Skeletal muscle cell (primary cell): ENCODE measurements at places on chromosomes 1 and 21.

DNA sequence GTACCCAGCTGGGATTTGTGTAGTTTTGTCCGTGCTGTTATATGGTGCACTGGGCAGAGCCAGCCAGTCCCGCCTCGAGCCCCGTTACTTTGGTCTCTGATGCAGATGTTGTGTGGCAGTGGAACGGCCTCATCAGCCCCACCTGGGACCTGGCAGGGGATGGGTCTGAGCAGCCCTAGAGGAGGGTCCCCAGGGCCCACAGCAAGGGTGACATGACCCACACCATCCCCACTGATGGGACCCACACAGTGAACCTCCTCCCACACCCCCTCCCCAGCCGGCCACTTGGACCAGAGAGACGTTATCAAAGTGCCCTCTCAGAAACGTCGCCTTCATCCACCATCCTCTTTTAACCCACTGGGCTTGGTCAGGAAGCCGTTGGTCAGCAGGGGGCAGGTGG is 42.0 kb upstream of the PCBP3 start:
- no peak for DNase-seq

GRCh38 chr21:31267644-31268043 is 76.4 kb downstream of the TIAM1 start:
- no peak for DNase-seq

DNA sequence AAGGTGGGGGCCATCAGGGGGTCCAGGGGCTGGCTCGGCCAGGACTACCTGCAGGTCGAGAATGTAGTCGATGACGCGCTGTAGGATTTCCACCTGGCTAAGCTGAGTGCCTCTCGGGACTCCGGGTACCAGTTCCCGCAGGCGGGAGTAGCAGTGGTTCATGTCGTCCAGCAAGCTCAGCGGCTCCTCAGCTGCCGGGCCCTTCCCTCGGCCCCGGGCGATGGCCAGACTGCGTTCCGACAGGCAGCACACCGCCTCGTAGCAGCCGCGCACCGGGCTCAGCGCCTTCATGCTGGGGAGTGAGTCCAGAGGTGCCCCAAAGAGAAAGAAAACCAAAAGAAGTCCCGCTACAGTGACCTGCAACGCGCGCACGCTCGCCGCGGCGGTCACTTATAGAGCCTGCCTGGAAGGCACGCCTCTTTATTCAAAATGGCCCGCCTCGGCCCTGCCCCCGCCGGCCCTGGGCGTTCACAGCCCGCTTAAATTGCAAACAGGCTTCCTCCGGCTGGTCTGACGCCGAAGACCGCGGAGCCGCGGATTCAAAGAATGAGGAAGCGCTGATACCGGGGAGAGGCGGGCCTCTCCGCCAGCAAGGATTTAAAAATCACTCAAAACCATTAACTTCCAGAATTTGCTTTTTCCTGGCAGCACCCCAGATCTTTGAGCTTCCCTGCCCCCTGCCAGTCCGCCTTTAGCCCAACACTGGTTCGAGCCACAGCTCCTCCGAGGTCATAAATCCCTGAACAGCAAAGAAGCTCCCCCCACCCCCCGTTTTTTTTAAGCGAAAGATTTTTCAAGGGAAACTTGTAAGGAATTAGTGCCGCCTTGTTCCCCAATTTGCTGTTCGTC is at the start of gene ID3:
ID3 (minus strand) TSS at position 366 of the 849 bp plus-strand sequence; CDS start at position 291, 75 bp downstream.
- DNase-seq, result peak; percentile 91

DNA sequence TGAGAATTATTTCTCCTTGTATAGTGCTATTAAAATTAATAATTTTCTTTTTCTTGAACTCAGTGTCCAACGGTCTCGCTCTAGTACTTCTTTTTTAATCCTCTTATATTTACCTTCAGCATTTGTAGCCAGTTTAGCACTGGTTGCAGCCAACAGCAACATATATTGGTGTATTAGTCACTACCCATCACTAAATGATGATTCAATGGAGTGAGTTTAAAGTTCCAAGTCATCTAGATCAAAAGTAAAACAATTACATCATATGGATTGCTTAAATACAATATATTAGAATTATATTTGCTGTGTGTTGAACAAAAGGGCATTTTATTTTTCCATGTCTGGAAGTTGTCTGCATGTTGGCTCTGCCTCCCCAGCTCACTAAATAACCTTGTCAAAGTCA is 591.8 kb downstream of the ADGRL2 start:
- peak; percentile 87 for DNase-seq

GRCh38 chr1:175169286-175170018 is 23.1 kb downstream of the KIAA0040 start:
- no peak for DNase-seq

DNA sequence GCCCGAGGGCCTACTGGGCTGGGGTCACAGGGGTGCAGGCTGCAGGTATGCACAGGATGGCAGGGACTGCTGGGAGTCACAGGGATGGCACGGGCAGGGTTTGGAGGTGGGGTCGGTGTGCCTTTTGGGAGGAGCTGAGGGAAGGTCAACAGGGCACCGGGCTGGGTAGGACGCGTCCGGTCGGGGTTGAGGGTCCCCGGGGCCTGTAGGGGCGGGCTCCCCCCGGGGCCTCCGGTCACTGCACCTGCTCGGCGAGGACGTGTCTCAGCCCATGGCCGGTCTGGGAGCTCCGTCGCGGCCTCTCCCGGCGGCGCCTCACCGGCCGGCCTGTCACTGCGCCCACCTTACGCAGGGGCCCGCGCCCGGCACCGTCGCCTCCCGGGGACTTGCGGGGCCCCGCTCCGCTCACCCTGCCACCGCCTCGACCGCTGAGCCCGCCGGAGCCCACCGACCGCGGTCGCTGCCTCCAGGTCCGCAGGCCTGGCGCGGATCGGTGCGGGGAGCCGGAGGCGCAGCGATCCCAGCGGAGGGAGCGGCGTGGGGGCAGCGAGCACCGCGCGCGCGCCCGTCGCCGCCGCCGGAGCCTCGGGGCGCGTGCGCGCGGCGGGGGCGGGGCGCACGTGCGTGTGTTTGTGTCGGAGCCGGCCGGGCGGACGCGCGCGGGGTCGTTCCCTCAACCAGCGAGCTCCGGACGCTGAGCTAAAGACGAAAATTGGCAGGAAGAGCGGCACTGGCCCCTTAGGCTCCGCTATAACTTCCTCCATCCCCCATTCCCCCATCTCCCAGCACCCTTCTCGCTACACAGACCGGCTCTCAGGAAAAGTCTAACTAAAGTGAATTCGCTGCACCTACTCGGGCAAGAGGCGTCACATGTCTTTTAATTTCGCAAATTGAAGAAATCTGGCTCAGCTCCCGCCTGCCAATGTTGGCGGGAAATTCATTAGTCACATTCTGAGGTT is at the start of gene AMIGO1:
AMIGO1 (minus strand) TSS at position 552 of the 959 bp plus-strand sequence. CDS start 815 bp downstream, outside the sequence.
- DNase-seq, result no peak

- peak; percentile 25 for DNase-seq
Measured at GRCh38 chr21:35850029-35850428, 210.3 kb downstream of the SETD4 start.

DNA sequence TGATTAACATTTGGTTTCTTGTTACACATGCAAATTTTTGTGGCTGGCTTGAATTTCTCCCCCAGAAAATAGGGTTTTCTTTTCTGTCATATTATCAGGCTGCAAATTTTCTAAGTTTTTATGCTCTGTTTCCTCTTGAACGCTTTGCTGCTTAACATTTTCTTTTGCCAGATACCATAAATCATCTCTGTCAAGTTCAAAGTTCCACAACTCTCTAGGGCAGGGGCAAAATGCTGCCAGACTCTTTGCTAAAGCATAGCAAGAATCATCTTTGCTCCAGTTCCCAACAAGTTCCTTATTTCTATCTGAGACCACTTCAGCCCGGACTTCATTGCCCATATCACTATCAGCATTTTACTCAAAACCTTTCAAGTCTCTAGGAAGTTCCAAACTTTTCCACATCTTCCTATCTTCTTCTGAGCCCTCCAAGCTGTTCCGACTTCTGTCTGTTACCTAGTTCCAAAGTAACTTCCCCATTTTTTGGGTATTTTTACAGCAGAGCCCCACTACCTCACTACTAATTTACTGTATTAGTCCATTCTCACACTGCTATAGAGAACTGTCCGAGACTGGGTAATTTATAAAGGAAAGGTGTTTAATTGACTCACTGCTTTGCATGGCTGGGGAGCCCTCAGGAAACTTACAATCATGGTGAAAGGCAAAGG is 486.9 kb upstream of the NCAM2 start:
- DNase-seq, result no peak

DNA sequence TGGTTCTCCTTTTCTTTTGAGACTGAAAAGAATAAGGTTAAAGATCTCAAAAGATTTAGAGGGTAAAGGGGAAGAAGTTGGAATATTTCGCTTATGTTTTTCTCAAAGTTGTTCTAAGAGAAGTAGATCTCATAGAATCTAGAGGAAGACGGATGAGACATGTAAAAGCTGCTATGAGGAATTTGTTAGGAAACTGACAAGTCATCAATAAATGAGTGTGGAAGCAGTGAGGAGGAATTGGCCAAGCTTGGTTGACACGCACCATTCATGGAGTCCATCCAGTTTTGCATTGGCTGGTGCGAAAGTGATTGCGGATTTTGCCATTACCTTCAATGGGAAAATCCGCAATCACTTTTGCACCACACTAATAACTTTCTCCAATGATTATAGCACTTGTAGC is 20.0 kb downstream of the SLAMF6 start:
- no peak for DNase-seq

GRCh38 chr1:199489594-199489993 is 537.9 kb upstream of the NR5A2 start:
- no peak for DNase-seq

DNA sequence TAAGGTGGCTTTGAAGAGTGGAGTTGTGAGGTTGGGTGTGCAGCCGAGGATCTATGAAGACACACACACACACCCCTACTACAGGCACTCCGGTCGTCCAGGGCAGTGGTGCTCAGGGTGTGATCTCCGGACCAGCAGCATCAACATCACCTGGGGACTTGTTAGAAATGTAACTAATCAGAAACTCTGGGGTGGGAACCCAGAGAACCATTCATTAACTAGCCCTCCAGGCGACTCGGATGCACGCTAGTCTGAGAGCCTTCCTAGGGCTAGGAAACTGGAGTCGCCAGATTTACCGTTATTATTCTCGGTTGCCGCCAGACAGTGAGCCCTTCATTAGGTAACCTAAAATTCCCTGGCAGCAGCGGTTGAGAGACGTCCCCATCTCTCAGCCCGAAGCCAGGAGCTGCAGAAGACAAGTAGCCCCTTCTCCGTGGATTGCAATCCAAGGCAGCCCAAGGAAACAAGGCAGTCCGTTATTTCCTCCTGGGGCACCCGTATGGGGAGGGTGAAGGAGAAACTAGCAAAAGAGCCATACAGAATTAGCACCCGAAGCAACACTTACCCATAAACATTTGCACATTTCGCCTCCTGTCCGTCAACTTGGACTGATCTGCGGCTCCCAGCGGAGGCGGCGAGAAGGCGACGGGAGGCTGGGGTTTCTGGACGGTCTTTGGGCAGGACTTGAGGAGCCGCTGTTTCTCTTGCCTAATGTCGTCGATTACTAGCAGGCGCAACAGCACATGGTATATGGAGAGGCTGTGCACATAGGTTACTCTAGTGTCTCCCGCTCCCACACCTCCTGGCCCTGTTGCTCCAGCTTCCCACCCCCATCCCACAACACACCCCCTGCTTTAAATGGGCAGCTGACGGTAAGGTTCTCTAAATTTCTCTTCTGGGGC is 2.9 kb upstream of the CCN1 start:
- peak; percentile 58 for DNase-seq

DNA sequence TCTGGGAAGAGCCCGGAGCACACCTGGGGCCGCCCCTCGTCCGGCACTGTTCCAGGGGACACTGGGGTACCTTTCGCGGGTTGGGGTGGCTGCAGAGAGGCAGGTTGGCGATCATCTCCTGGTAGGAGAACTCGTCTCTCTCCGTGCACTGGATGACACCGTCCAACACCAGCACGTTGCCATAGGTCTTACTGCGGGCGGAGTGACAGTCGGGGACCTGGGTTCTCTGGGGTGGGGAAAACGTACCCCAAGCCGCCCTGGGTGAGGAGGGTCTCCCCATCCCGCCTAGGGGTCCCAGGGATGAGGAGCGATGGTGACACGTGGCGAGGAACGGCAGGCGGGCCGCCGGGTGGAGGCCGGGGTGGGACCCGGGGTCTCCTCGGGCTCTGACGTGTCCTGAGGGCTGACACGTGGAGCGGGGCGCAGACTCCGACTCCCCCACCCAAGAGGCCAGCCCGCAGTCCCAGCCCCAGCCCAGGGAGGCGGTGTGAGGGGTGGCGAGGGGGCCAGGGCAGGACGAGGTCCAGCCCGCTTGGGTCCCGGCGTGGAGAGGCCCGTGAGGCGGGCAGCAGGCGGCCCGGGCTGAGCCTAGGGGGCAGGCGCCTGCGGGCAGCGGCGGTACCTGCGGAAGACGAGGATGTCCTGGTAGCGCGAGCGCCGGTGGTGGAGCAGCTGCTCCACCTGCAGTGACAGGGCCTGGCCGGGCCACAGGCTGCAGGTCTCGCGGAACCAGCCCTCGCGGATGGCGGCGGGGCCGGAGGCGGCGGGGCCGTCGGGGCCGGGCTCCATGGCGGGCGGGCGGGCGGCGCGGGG is 457 bp downstream of the SRM start:
- no peak for DNase-seq

GRCh38 chr1:226950316-226950715 is 10.2 kb downstream of the COQ8A start:
- DNase-seq, result no peak

- DNase-seq, result no peak
Measured at GRCh38 chr21:18460979-18461378, 57.4 kb upstream of the TMPRSS15 start.

GRCh38 chr1:210754878-210755665 is 378.9 kb downstream of the KCNH1 start:
- DNase-seq, result no peak

DNA sequence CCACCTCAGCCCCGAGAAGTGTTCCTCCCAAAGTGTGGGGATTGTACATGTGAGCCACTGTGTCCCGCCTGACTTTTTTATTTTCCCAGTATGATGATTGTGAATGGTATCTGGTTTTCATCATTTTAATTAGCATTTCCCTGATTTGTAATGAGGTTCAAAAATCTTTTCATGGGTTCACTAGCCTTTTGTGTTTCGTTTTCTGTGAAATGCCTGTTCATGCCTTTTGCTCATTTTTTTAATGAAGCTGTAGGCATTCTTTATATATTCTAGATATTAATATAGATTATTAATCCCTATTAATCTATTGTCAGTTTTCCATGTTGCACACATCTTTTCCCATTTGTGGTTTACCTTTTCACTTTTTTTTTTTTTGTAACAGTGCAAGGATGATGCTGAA is 20.5 kb downstream of the DAP3 start:
- no peak for DNase-seq

DNA sequence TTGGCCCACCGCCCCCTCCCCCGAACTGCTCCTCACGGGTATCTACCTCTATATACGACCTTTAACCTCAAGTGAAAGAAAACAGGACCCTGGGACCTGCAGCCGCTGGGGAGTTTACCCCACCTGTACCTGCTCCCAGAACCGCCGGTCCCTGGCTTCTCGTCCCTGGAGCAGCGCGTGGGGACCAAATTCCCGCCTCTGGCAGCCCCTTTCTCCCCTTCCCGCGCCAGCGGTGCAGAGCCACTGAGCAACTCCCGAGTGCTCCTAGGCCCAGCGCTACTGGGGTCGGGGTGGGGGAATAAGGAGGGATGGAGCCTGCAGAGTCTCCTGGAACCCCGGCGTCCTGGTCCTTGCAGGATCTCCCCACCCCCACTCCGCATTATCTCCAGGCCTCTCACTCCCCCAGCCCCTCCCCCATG is 1.6 kb downstream of the SYT6 start:
- no peak for DNase-seq

- no peak for DNase-seq
Measured at GRCh38 chr1:116326486-116326885, 46.6 kb upstream of the ATP1A1 start.

GRCh38 chr1:50521703-50522102 is 98.5 kb upstream of the DMRTA2 start:
- DNase-seq, result no peak
